Activated T-helper 1 cell treated with anti-CD3 and anti-CD28 coated beads, Interleukin-12 subunit alpha, Interleukin-12 subunit beta, Interleukin-2, Interleukin-4 antibody, amounts not matched to agents 30 ng/mL and 10 ng/mL and 1 ng/mL, durations not matched to agents 14 hours and 24 hours and 36 hours (primary cell): ENCODE measurements at places on chromosomes 7 and 10.

DNA sequence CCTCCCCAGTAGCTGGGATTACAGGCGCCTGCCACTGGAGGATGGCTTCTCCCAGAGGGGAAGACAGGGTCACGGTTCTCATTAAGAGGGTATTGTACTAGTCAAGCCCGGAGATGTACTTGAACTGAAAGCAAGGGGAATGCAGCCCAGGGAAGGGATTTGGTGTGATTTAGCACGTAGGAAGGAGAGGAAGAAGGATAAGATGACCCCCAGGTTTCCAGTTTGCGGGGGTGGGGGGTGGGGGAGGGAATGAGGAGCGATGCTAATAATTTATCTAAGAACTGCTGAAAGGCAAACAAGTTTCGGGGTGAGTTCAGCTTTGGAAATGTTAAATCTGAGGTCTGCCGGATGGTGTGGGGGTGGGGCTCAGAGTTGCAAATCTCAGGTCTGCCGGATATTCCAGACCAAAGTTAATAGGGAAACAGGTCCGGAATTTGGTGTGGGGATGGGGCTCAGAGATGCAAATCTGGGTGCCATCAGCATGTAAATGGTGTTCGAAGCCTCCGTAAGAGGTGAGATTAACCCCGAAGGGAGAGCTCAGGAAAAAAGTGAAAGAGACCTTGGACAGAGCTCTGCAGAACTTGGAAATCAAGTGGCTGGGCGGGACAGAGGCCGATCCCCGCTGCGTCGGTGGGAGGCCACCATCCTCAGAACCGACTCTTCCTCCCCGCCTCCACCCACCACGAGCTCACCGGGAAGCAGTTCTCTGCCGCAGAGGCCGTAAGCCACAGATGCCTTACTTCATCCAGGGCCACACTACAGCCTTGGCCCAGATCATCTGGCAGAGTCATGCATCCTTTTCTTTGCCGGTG lies 1.6 kb upstream of the SEPHS1 start:
- no peak for DNase-seq

DNA sequence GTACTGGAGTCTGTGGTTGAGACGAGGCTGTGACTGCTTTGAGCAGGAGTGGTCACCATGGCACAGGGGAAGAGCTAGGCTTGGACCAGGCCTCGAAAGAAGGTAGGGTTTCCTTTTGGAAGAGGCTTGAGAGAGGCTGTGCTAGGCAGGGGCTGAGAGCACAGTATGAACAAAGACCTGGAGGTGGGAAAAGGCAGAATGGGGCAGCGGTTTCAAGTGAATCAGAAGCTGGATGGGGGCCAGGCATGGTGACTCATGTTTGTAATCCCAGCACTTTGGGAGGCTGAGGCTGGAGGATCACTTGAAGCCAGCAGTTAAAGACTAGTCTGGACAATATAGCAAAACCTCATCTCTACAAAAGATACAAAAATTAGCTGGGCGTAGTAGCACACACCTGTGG lies 65.9 kb downstream of the CLIP2 start:
- DNase-seq, result no peak

GRCh38 chr10:19628767-19629560 lies 187.3 kb upstream of the PLXDC2 start:
- DNase-seq, result no peak

DNA sequence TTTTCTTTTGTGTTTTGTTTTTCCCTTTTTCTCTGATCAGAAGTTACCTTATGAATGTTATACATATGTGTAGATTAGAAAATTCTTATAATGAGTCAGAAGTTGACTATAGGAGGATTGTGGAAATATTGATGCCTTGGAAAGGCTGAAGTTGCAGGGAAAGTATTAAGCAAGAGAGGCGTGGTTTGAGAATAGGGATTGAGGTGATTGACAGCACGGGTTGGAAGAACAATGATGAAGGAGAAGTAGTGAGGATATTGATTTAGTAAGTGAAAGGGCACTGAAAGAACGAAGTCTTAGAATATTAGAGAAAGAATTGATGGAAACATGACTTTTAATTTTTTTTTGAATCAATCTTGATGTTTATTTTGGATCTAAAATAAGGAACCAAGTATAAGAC lies 176.0 kb downstream of the EXOC4 start:
- DNase-seq, result no peak

GRCh38 chr10:102546606-102547320 lies 43.0 kb downstream of the SUFU start:
- DNase-seq, result no peak

- no peak for DNase-seq
These were observed 51.7 kb downstream of the PROSER2 start for GRCh38 chr10:11874568-11875493.

DNA sequence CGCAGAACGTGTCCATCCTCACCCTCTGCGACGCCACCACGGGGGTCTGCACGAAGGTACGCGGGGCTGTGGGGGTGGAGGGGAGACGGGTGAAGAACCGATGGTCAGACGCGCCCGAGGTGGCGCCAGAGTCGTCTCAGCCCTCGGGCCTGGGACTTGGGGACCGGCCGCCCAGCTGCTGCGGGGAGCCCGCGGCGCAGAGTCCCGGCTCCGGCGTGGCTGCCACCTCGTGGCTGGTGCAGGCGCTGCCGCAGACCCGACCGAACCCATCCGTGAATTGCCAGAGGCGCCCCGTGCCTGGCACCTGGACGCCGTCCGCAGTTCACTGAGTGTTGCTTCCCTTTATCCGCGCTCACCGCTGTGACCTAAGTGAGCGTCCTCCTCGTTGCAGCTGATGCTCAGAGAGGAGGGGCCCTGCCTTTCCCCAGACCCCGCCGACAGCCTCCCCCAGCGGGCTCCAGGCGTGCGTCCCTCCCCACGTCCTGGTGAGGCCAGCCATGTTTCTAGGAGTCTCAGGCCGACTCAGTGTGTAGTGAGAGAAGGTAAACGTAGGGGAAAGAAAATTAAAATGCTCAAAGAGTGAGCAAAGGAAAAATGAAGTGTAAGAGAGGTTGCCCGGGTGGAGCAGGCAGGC lies 208.7 kb downstream of the PAXIP1 start:
- DNase-seq, result no peak

GRCh38 chr10:55065185-55065584 lies 264.2 kb upstream of the PCDH15 start:
- no peak for DNase-seq

GRCh38 chr10:96587264-96588059 lies 650 bp upstream of the TM9SF3 start:
- DNase-seq, result no peak

GRCh38 chr10:75541411-75541810 lies 110.0 kb downstream of the LRMDA start:
- DNase-seq, result no peak

GRCh38 chr10:60208676-60209269 lies 180.9 kb downstream of the ANK3 start:
- DNase-seq, result no peak

- DNase-seq, result no peak
These were observed 181.9 kb upstream of the MKLN1 start for GRCh38 chr7:131145770-131146169.

DNA sequence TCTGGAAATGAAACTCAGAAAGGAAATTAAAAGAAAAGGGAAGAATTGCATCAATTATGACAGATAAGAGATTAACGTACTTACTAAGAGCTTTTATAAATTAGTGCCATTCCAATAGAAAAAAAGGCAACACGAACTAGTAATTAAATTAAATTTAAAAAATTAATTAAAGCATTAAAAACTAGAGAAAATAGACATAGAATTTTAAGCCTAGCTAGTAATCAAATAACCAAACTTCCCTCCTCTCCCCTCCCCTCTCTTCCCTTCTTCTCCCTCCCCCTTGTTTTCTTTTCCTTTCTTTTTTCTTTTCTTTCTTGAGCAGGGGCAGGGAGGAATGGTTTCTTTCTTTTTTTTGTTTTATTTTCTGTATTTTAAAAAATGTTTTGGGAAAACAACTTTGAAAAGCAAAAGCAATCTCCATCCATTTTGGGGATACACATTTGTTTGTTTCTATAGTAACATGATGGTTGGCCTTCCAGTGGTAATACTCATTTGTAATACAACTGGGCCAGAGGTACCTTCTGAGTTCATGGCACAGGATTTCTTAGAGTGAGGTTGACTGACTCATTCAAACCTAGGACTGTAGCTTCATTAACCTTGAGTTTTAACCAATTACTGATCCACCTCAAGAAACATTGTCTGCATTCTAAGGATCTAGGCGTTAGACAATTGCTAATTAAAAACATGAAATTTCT lies 132.6 kb downstream of the ST7 start:
- no peak for DNase-seq

DNA sequence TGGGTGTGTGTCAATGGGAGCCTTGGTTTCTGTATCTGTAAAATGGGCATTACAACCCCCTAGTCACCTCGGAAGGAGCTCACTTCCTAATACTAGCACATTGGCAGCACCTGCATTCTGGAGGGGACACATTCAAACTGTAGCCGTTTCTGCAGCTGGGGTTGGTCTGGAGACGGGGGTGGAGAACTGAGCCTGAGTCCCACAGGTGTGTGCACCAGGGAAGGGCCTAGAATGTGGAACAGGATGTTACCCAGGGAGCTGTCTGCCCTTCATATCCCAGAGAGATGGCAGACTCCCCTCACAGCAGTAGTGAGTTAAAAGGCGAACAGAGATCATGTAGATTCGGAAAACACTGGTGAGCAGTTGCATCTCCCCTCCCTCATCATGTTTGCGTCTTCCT lies 272.8 kb upstream of the ZNF32 start:
- no peak for DNase-seq

DNA sequence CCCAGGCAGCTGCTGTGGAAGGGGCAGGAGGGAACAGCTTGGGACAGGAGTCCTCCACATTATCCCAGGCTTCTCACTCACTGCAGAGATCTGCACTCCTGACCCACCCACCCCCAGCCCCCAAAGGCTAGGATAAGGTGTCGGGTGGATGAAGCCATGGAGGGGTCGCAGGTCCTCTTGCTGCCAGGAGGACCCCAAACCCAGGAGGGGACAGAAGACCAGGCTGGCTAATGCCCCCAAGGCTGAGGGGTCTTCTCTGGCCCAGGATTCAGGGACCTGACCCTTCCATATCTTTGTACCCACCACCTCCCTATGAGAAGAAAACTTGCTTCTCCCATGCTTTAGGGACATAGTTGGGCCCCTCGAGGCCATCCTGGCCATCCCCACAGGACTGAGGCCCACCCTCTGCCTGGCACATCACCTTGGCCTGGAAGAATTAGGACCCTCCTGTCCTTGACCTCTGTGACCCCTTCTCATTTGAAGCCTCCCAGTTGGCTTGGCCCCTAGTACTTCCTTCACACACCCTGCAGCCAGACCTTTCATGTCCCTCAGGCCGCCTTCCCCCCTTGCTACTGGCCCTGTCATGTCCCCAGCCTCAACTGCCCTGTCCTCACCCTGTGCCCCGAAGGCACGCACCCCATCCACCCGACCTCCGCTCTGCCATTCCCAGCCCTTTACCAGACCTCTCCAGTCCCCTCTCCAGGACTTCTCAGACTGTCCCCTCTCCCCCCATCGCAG lies 21.6 kb downstream of the KCNH2 start:
- DNase-seq, result no peak

DNA sequence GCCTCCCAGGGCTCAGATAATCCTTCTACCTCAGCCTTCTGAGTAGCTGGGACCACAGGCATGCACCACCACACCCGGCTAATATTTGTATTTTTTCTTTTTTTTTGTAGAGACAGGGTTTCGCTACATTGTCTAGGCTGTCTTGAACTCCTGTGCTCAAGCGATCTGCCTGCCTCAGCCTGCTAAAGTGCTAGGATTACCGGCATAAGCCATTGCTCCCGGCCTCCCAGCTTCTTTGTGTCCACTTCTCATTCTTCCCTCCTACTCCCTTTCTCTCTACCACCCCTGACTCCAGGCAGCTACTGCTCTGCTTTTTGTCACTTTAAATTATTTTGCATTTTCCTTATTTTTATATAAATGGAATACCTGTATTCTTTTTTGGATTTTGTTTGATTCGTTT lies 83.4 kb downstream of the PALS2 start:
- no peak for DNase-seq

GRCh38 chr10:49284356-49284755 lies 14.6 kb upstream of the C10orf71 start:
- DNase-seq, result no peak

DNA sequence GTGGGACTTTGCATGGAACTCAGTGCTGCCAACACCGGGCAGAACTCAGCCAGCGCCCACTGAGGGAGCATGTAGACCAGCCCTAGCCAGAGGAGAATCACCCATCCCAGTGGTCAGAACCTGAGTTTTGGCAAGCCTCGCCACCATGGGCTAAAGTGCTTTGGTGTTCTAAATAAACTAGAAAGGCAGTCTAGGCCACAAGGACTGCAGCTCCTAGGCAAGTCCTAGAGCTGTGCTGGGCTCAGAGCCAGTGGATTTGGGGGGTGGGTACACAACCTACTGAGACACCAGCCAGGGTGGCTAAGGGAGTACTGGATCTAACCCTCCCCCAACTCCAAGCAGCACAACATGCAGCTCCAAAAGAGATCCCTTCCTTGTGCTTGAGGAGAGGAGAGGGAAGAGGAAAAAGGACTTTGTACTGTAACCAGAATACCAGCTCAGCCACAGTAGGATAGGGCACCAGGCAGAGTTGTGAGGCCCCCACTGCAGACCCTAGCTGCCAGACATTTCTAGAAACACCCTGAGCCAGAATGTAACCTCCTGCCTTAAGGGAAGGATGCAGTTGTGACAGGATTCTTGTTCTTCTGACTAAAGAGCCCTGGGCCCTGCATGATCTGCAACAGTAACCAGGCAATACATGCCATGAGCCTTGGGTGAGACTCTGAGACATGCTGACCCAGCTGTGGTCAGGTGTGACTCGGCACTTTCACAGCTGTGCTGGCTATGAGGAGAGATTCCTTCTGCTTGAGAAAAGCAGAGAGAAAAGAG lies 24.4 kb downstream of the GSDME start:
- no peak for DNase-seq

DNA sequence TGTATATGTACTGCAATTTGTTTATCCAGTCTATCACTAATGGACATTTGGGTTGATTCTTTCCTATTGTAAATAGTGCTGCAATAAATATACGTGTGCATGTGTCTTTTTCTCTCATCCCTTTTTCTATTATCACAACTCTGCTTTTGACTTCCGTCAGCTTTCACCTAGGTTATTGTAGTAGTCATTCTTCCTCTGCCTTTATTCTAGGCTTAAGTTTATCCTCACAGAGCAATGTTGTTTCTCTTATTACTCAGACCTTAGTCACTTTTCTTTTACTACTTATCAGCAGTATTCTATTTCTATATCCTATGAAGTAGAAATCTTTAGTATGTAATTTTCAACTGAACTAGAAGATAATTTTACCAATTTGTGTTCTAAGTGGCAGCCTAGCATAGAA lies 175.3 kb upstream of the SEMA3E start:
- DNase-seq, result no peak

DNA sequence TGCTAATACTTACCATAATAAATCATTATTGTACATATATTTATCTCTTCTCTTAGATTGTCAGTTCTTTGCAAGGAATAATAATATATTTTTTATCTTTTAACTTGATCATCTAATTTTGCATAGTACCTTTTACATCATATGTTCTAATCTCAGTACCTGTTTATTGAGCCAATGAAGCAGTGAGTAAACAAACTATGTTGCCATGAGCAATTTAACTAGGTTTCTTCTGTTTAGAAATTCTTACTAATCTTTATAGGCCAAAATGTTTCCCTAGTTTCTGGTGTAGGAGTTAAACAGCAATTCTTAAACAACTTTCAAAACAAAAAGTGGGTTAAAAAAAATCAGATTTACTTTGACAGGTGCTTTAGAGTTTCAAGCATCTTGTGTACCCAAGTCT lies 61.3 kb downstream of the PHYHIPL start:
- no peak for DNase-seq

- no peak for DNase-seq
These were observed 9.6 kb downstream of the FAM53B start for GRCh38 chr10:124734311-124735166.
